B cell (primary cell): ENCODE measurements at places on chromosomes 2 and 18. TPM values are rescaled to one million over a fixed set of nuclear protein-coding genes. Genes with fewer than 3 reads are reported as not detected.

DNA sequence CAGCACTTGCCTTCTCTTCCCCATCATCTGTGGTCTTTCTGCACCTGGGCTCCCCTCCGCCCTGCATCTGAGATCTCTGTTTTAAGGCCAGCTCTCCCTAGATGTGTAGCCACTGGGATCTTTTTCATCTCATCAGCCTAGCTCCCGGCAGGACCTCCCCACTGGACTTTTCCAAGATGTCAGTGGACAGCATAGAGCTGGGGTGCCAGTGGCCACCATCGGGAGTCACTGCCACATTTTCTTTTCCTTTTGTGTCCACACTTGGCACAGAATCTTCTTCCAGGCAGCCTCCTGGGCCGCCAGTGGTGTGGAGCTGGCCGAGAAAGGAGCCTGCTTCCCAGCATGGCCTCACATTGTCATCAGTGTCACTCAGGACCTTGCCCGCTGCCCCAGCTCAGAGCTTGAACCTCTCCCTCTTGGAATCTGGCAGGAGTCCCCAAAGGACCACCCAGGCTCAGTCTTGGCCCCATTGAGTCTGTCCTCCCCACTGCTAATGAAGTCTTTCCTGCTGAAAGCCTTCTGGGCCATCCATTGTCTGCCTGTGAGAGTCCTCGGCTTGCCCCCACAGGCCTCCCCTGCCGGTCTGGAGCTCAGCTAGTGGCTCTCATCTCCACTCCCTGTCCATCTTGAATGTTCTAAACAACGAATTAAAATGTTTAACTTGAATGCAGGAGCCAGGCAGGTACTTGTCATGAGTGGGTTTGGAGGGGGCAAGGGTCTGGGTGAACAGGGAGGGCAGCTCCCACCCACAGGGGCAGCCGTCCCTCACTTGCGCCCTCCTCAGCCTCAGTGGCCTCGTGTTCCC lies 324.4 kb downstream of the GBX2 start:
- DNase-seq = no peak

DNA sequence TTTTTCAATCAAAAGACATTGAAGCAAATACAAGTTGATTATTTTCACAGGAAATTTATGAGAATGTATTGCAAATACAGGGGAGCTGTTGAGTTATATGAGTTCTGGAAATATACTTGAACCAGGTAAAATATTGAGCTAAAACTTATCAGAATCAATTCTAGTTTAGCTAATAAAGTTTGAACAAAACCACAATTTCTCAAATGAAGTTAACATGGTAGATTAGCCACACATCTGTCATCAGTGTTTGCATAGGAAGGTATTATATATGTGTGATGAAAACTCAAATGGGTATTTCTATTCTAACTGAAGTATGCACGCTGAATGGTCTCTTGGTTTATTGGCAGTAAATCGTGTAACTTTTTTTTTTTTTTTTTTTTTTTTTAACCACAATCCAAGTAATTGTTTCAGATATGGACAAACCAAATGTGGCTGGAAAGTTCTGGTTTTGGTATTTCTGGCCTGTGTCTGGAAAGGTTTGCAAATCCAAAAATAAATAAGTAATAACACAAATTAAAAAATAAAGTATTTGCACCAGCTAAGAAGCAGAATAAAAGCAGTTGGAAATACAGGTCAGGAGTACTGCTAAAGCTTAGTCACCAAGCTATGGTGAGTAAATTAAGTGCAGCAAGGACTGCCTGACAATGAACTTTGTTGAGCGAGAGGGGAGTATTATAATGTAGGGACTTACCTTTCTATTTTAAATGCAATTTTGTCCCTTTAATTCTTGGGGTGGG lies 479.1 kb upstream of the FANCL start:
- no peak for DNase-seq

The IL1R2 gene
- not detected in 2 replicates for total RNA-seq

DNA sequence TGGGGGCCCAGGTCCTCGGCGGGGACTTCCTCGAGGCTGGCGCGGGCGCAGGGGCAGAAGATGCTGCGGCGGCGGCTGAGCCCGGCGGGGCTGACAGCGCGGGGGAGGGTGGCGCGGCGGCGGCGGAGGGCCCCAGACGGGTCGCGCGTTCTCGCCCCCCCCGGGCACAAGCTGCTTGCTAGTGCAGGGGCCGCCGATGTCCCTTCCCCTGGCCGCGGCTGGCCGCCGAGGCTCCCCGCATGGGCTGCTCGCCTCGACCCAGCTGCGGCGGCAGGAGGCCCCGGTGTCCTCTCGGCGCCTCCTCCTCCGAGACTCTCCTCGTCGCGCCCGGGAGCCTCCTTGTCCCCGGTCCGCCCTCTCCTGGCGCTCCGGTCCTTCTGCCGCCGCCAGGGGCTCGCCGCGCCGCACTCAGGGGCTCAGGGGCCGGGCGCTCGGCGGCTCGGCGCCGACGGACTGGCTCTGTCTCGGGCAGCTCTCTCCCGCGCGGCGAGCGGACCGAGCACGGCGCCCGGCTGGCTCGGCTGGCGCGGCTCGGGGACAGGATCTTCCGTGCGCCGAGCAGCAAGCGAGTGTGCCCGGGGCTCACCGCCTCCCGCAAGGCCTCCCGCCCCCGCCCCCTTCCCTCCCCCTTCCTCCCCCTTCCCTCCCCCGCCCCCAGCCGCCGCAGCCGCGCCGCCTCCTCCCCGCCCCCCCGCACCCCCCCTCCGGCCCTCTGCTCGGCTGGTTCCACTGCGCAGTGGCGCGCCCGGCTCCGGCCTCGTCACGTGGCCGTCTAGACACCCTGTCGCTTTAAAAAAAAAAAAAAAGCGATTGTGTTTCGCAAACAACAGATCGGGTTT lies 902 bp upstream of the SMAD7 start:
- peak; percentile 91 for DNase-seq

- DNase-seq = no peak
Observed at GRCh38 chr2:45895241-45895861, 243.9 kb downstream of the PRKCE start.

DNA sequence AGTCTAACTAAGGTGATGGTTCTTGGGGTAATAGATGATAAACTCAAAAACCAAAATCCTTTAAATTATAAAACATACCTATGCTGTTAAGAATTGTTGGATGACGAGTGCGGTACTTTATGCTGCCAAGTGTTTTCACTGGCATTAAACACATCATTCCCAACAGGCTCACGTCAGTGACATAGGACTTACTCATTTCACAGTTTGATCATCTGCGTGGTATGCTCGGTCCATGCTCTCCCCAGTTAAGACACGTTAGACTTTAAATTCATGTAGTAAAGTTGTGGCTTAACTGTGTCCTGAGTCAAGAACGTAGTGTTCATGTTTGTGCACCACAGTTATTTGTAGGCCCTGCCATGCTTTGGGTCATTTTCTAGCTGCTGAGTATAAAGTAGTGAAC lies 125.6 kb upstream of the MYT1L start:
- DNase-seq = no peak

DNA sequence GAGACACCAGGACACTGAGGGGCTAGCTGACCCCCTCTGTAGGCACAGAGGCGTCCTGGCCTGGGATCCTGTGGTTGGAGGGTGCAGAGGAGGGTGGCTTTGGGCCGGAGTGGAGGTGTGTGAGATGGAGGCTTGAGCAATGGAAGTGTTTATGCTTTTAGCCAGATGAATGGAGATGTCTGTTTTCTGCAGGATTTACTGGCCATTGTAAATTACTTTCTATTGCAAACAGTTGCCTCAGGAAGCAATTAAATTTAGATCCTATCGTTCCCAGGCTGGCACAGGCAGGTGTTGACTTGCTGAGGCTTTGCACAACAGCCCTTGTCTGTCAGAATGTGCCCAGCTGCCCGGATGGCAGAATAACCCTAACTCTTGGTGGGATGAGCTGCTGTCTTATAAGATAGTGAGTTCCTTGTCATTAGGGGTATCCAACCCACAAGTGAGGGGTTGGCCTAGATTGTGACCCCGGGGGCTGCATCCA lies 1.8 kb upstream of the ARID5A start:
- DNase-seq = no peak

GRCh38 chr2:179467111-179467510 lies 202.5 kb upstream of the SESTD1 start:
- DNase-seq = no peak
